ENCODE measurements at places on chromosomes 2 and 18.

DNA sequence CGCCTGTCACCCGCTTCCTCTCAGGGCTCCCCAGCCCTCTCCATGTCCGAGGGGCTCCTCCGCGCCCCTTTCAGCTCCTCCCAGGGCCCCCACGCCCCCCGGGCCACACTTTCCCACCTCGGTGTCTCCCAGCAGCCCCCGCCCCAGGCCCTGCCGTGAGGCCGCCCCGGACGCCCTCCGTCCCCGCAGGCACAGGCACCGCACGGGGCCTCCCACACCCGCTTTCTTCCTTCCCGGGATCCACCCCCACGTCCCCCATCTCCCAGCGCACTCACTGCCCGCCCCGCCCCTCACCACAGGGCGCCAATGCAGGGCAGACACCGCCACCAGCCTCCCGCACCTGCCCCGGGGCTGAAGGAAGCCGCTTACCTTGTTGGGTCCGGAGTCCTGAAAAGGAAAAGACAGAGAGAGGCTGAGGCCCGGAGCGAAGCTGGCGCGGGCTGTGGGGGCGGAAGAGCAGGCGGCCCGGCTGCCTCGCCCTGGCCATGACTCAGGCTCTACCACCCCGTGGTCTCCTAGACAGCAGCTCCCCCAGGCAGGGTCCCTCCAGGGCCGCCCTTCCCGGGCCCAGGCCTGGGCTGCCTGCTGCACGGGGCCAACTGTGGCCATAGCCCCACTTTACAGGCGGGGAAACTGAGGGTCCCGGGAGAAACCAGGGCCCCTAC is 37.7 kb downstream of the KIF1A start:
- peak; percentile 6 for ATAC-seq

DNA sequence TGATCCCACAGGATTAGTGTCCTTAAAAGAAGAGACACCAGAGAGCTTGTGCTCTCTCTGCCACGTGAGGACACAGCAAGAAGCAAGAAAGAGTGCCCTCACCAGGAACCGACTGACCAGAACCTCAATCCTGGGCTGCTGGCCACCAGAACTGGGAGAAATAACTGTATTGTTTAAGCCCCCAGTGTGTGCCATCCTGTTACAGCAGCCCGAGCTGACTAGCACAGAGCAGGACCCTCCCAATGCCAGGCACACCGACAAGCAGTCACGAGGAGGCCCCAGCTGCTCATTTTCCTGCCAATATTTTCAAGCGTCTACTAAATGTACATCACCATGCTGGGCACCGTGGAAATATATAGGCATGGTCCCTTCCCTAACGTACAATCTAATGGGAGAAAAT is 17.1 kb downstream of the FAM178B start:
- ATAC-seq = no peak

DNA sequence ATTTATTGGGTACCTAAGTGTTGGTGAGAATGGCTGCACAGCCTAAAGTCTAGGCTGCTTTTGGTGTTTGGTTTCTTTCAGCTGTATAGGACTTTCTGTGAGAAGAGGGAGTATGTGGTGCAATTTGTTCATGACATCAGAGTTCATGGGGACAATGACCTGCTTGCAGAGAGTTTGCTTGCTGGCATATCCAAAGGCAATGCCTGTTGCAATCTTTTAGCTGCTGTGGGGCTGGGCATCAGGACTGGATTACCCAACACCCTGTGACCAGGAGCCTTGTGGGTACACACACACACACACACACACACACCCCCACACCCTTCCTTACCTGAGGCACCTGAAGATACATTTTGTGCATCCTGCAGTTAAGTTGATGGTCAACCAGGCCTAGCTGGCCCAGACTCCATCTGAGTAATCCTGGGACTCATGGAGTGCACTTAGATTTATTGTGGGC is 68.4 kb downstream of the LIPG start:
- peak; percentile 73 for ATAC-seq

DNA sequence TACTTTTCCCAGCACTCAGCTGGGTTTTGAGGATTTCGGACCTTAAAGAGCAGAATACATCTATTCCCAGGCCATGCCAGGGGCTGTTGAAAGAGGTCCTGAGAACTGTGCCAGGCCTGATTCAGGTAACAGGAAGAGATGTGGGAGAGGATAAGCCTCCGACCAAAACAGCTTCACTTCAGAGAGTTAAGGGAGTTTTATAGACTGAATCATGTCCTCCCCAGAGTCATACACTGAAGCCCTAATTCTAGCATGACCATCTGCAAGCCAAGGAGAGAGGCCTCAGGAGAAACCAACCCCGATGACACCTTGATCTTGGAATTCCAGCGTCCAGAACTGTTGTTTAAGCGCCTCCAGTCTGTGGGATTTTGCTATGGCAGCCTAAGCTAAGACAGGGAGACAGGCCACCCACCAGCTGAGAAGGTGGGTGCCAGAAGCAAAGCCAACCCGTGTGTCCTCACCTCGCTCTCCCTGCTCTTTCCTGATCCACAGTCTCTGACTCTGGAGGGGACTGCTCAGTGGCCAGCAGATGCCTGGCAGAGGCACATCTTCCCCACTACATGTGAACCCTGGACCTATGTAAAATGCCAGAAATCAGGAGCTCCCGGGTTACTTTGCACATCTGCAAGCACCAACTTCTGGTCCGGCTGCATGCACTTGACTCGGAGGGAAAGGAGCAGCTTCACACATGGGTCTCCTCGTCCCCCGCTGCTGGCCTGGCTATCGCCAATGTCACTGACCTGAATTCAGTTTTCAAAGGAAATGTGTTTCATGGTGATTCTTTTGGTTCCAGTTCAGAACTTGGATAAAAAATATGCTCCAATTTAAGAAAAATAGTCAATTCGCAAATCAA is 116.8 kb upstream of the EPC2 start:
- ATAC-seq = no peak

DNA sequence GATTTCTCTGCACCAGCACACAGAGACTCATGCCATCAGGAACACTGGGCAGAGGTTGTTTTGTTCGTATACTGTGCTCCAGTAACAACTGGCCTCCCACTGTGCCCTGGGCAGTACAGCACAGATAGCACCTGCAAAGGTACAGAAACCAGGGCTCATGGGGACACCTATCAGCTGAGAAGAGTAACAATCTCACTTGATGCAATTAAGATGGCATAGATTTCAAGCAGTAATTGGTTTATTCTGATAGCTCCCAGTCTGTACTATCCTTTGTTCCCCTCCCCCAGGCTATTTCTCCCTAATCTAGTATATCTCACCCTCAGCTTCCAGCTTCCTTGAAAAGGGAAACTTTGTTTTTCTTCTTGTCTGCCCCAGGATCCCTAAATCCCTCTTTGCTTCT is 343.9 kb upstream of the MMADHC start:
- ATAC-seq = no peak
